ENCODE measurements at places on chromosomes 1 and 21.

- no peak for DNase-seq
These were observed 114.6 kb downstream of the NTPCR start for GRCh38 chr1:233064988-233065387.

DNA sequence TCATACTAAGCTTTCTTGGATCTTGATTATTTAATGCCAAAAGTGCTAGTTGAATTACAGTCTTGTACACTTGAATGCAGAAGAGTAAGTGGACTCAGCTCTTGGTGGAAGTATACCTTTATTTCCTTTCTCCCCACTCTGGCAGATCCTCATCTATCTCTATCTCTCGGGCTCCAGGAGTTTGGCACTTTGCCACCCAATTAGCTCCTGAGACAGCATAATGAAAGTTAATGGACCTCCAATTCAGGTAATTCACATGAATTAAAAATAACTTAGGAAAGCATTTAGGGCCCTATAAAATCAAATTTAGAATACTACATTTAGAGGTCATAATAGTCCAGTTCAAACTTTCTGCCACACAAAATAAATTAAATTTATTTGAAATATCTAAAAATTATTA is 67.4 kb downstream of the OLFM3 start:
- DNase-seq: no peak

GRCh38 chr1:149843431-149844041 is 55.8 kb upstream of the BOLA1 start:
- DNase-seq: no peak

GRCh38 chr1:12594966-12595756 is 22.8 kb downstream of the DHRS3 start:
- DNase-seq: no peak

DNA sequence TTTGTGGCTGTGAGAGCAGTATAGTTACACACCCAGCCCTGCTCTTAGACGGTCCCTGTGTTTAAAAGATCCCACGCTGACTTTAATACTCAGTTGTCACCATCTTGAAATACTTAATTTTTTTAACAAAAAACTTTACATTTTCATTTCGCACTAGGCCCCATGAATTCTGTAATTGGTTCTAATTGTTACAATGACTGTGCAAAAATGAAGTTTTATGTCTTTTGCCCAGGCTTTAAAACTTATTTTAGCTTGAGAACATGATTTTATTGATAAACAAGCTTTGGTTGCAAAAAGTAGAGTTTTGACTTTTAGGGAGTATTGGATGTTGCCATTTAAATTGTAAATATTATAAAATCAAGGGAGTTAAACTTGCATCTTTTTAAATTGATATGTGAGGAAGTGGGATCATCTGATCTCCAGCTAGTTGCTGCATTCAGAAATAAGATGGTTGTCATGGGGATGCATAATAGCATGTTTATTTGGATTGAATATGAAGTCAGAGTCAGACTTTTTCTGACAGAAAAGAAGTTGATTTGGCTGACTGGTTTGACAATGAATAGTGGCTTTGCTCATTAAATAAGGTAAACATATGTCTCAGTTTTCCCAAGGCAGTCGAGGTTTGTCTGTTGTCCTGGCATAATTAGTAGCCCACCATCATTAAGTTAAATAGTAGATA is 23.0 kb upstream of the CRP start:
- no peak for DNase-seq

- DNase-seq: no peak
These were observed 58.4 kb downstream of the NFIA start for GRCh38 chr1:61140778-61141177.

- DNase-seq: peak; percentile 34
These were observed 885.3 kb downstream of the TTLL7 start for GRCh38 chr1:83113652-83114051.

DNA sequence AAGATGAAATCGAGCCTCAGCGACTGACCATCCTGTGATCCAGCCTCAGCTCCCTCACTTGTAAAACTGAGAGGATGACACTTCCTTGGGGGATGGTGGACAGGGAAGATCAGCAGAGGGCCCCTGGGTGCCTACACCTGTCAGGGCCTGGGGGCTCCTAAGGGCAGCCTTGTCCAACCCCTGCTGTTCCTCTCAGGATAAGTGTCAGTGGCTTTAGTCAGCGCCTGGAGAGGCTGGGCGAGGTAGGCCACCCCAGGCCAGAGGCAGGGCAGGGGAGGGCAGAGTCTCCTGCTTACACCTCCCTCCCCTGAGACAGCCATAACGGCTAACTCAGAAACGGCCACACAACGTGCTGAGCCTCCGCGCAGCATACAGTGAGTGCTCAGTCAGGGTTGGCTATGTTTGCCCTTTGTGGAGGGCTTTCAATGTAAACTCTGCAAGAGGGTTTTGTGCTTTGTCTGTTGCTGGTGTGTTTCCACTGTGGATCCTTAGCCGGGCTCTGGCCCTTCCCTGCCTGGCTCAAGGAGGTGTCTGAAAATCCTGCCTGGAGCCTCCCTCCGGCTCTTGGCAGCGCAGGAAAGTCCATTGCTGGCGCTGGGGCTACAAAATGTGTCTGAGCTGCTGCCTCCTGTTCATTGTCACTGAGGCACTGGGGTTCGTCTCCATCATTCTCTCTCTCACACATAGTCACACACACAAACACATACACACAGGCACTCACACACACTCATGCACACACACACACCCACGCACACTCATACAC is 588.4 kb downstream of the PTPRU start:
- no peak for DNase-seq

Data from SHP77 (cell line).